ENCODE measurements at places on chromosomes 16 and 17.

DNA sequence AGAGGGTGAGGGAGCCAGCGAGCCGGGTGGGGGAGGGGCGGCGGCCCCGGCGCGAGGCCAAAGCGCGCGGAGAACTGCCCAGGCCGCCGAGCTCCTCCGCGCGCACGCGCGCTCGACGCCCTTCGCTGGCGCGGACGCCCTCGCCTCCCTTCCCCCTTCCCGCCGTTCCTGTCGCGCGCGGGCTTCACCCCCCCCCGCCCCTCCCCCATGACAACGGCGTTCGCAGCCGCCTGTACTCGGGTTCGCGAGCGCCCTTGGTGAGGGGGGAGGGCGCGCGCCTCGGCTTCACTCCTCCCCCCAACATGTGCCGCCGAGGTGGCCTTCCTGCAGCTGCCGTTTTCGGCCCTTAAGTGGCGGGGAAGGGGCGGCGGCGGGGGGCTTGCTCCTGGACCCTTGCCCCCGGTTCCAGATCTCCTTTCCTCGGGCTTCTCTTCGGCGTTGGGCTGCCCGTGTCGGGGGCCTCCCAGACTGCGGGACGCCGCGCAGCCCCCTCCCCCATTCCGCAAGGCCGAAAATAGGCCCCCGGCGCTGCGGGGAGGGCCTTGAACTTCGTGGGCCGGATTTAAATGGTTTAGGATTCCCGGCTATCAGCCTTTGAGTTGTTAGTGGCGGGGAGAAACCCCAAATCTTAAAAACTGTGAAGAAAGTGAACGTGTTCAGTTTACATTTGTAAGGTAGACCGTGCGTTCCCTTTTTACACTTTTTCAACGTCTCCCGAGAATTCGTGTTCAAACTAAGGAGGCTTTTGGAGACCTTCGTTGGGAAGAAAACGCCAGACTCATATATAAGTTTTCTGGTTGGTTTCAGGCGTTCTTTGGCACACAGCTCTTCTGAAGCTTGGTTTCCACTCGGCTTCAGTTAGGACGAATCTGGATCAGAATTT, 653 bp downstream of the SRRM2 start:
- no peak for DNase-seq

- DNase-seq, result no peak
Measured at GRCh38 chr16:49542391-49542891, 168.8 kb downstream of the C16orf78 start.

GRCh38 chr16:7792346-7792745, 459.7 kb downstream of the RBFOX1 start:
- DNase-seq, result no peak

DNA sequence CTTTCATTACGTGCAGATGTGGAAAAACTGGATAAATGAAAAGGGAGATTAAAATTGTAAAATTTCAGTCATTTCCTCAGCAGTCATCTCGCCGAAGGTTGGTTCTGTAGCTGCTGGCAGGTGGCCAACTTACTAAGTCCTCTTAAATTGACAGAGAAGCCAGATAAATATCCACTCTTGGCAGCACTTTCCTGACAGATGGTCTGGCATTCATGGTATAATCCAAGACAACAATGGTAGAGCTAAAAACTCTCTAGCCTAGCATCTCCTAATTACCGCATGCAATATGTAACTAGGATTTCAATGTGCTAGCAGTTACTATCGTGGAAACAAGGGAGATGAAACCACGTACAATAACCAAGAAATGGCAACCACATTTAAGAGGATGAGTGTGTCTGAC, 306.3 kb downstream of the CNTNAP4 start:
- no peak for DNase-seq

GRCh38 chr17:63696381-63696961, 3.5 kb downstream of the LIMD2 start:
- DNase-seq, result no peak

DNA sequence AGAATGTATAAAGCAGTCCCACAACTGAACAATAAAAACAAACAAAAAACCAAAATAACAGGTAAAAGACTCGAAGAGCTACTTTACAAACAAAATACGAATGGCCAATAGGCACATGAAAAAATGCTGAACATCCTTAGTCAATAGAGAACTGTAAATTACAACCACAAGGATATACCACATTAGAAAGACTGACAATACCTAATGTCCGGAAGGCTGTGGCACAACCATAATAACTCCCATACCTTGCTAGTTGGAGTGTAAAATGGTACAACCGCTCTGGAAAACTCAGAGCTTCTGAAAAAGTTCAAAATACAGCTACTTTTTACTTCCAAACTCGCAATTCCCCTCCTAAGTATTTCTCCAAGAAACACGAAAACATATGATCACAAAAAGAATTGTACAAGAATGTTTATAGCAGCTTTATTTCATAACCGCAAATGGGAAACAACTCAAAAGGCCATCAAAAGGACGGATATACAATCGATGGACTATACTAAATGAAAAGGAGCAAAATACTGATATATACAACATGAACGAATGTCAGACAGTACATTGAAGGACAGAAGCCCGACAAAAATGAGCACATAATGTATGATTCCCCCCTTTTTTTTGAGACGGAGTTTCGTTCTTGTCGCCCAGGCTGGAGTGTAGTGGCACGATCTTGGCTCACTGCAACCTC, 2.3 kb downstream of the TP53 start:
- DNase-seq, result no peak

GRCh38 chr16:4362476-4363135, 9.0 kb upstream of the VASN start:
- DNase-seq, result no peak

DNA sequence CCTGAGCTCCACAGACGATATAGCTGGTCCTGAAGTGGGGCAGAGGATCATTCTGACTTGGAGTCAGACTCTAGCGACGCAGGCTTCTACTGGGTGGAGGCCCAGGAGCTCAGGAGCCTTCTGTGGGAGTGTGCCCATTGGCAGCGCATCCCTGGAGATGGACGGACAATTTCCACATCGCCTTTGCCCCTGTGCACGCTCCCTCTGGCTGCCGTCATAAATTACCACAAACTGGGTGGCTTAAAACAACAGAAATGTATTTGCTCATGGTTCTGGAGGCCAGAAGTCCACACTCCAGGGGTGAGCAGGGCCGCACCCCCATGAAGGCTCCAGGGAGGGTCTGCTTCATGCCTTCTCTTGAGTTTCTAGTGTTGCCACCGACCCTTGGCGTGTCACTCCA, 6.9 kb downstream of the CARD14 start:
- DNase-seq, result no peak

DNA sequence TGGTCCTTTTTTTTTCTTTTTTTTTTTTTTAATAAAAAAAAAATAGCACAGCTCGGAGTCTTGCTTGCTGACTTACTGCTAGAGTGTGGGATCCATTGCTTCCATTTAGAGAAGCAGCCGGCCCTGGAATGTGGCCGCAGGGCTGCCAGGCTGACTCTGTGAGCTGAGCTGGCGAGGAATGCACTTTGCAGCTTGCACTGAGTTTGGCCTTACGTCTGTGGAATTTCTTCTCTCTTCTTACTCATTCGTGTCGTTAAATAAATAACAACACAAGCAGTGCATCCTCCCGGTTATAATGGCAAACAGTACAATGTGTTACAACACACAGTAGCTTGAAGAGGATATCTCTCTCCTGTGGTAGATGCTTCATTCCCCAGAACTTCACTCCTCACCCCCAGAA, 69.2 kb downstream of the PRKCB start:
- peak; percentile 88 for DNase-seq

GRCh38 chr17:45398800-45399199, 33.9 kb downstream of the ARHGAP27 start:
- no peak for DNase-seq

DNA sequence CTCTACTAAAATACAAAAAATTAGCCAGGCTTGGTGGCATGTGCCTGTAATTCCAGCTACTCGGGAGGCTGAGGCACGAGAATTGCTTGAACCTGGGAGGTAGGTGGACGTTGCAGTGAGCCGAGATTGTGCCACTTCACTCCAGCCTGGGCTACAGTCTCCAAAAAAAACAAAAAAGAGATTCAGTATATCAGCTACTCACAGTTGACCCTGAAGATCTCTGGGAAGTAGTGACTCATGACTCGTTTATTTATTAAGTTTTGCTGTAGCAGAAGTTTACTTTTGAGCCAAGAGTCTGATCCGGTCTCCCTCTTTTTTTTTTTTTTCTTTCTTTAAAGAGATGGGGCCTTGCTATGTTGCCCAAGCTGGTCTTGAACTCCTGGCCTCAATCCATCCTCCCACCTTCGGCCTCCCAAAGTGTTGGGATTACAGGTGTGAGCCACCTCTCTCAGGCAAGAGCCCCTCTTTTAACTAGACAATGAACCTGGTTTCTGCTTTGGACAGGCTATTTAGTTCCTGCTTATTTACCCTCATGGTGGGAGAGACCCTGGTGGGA, 4.4 kb downstream of the MVP start:
- no peak for DNase-seq

GRCh38 chr17:61416211-61416539, 16.5 kb downstream of the TBX2 start:
- DNase-seq, result no peak

- no peak for DNase-seq
Measured at GRCh38 chr17:72385475-72385874, 264.7 kb downstream of the SOX9 start.

GRCh38 chr16:56332464-56333079, 92.8 kb downstream of the AMFR start:
- no peak for DNase-seq

DNA sequence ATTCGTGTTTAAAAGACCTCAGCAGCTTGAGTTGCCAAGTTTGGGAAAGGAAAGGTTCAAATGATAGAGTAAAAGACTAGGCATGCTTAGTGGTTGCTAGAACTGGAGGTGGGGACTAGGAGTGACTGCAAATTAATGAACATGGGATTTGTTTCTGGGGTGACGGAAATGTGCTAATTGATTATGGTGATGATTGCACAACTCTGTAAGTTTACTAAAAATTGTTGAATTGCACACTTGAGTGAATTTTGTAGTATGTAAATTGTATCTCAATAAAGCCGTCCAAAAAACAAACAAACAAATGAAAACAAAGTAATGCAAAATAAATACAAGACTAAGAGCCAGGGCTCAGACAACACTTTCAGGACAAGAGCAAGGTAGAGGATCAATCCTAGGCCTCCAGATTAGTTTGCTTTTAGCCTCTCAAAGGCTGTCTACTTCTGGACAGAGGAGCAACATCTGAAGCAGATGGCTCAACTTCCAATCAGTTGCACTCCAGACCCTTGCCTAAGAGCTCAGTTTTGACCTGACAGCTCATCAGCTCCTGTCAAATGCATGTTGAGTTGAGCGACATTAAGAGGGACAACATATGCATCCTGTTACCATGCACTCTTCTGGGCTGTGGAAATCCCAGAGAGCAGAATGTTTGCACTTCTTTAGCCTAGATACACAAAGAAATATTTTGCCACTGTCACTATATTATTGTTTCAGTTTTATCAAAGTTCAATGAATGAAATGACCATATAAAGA, 111.2 kb upstream of the ASIC2 start:
- no peak for DNase-seq

DNA sequence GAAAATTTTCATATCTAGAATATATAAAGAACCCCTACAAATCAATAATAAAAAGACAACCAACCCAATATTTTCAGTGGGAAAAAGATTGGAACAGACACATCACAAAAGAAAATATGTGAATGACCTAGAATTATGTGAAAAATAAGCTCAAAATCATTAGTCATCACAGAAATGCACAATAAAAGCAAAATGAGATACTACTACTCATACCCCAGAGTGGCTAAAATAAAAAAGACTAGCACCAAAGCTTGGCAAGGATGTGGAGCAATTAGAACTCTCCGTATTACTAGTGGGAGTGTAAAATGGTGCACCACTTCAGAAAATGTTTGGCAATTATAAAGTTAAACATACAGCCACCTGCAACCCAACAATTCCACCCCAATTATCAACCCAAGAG, 48.0 kb upstream of the CDH5 start:
- DNase-seq, result no peak

DNA sequence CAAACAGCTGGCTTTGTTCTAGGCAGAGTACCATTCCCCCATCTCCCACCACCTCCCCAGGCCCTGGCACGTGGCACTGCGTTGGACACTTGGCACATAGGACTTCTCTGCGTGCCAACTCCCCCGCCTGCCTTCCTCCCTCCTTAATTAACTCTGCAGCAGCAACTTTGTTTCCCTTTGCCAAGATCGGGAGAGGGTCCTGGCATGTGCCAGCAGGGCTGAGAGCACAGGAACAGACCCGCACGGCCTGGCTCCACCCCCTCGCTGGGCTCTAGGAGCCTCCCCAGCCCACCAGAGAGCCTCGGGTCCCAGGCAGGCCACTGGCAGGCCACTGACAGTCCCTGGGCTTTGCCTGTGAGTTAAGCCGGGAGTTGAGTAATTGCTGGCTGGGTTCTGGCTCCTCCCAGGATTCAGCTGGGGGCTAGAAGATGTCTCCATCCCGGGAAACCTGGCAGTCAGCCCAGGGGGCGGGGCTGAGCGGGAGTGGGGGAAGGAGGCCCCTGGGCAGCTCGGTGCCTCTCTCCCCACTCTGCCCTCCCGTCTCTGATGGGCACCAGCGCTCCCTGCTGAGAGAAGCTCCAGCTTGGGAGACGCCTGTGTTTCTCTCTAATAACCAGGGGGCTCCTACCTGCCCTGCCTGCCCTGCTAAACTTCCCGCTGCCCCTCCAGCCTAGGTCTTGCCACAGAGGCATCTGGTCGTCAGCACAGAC, 224.0 kb upstream of the TNRC6C start:
- DNase-seq, result no peak

DNA sequence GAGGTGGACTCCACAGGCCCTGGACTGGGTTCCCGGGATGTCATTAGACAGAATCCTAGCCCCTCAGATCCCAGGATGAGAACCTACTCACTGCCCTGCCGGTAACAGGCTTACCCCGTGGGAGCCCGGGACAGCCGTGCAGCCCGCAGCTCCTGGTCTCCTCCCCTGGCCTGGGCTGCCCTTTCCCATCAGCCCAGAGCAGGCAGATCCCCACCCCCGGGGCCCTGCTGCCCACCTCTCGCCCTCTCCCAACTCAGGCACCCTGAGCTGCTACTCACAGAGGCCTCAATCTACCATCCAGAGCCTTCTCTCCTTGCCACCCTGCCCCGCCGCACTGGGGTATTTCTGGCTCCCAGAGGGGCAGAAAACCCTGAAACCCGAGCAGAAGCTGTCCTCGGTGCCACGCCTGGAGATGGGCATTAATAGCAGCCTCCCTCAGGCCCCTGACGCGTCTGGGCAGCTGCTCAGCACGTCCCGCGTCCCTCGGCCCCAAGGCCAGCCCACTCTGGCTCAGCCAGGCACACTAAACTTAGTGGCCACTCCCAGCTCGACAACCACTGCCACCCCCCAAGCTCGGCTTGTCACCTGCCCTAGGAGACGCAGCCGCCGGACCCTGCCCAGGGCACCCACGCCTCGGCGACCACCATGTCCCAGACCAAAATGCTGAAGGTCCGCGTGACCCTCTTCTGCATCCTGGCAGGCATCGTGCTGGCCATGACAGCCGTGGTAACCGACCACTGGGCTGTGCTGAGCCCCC, at the start of gene CACNG1:
TSS of gene CACNG1 (plus strand) at position 539 of the 757 bp plus-strand sequence. CDS start at position 646, 107 bp downstream.
- DNase-seq, result no peak

- no peak for DNase-seq
Measured at GRCh38 chr17:40809721-40810421, 10.1 kb upstream of the KRT28 start.

GRCh38 chr17:44587339-44587738, 30.1 kb downstream of the FZD2 start:
- peak; percentile 79 for DNase-seq
